ENCODE measurements at places on chromosomes 16 and 17.

GRCh38 chr17:1803280-1803679 is 26.4 kb downstream of the SMYD4 start:
- DNase-seq = no peak

DNA sequence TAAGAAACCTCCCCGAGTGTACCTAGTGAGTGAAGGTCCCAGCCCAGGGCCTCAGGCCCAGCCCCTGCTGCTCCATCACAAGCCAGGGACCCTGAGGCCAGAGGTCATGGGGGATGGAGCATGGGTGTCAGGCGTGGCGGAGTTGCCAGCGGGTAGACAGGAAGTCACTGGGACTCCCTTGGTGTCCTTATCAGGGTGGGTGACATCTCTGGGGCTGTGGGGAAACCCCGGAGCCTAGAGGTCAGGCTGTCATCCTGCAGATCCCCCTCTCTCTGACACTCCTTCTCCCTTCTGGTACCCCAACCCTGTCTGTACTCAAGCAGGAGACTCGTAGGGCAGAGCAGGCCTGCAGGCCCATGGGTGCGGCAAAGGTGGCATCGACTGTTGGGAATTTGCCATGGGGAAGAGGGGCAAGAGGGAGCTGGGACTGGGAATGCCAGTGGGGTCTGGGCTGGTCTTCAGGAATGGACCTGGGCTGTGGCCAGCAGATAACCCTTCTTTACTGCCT is 10.8 kb upstream of the ADGRG1 start:
- no peak for DNase-seq

DNA sequence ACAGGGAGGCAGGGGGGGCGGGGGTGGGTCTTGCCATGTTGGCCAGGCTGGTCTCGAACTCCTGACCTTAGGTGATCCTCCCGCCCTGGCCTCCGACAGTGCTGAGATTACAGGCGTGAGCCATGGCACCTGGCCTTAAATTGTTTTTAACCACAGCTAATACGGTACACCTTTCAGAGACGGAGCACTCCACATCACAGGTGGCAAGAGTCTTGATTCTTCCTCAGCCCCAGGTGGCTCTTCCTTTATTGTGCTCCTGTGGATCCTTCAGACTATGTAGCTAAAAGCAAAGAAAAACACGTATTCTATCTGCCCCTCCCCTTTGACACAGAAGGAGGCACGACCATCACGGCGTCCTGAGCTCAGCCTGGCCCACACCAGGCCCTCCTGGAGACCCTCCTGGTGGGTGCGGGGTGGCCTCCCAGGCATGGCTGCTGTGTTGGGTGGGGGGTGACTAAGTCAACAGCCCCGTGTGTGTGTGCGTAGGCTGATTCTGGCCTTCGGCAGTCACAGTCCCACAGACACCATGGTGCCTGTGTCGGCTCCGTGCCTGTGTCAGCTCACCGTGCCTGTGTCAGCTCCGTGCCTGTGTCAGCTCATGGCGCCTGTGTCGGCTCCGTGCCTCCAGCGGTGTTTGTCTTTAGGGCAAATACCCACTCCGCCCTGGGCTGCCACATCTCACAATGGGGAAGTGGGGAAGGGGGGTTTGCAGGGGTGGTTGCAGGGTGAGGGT is 10.8 kb upstream of the SECTM1 start:
- no peak for DNase-seq

GRCh38 chr17:8053600-8053999 is 14.7 kb downstream of the ALOX15B start:
- no peak for DNase-seq

DNA sequence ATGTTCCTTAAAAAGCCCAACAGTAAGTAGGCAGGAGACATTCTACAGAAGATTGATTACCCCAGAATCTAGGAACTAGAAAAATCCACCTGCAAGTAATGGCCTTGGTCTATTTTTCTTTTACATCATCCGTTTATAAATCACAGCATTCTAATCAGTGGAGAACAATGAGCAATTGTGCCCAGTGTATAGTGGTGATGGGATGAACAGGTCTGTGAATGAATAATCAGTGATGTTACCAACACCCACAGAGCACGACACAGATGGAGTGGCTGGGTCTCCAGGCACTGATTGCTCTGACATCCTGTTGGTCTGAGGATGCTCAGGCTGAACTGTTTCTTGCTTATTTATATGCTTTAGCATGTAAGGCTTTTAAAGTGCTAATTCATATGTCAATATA is 1251.2 kb upstream of the CDH8 start:
- DNase-seq = no peak

DNA sequence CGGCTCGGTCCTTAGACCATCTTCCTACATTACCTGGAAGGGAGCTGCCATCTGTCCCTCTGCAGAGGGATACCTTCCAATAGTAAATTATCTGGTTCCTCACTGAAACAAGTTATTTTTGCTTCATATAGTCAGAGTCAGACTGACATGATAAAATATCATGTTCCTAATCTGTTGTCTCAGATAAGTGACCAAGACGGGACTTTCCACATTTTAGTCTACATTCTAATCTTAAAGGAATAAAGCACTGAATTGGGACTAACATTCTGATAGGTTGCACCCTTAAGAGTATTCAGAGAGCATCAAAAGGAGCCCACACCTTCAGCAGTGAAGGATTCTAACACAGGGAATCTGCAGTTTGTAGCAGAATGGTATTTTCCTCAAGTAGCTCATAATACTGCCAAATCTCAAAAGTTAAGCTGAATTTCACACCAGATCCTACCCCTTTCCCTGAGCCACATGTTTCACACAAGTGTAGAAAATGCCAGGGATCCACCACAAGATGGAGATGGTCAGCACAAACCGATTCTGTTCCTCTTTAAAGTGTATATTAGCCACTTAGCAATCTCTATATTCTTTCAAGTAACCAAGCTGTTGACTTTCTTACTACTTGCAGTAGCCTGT is 13.4 kb downstream of the GINS2 start:
- no peak for DNase-seq

DNA sequence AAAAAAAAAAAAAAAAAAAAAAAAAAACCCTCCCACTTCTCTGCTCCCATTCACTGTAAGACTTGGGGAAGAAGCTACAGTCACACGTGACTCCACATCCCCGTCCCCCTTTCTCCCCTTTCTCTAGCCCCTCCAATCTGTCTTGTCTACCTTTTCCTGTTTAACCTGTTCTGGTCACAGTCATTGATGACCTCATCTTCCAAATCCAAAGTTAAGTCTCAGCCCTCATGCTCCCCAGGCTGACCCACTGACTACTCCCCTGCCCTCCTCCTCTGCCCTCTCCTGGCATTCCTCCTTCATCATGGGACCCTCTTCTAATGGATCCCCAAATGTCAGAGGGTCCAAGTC is 1.6 kb upstream of the CDH5 start:
- DNase-seq = no peak

Measured in iPS-NIHi11 (cell line).